CD4-positive, alpha-beta T cell treated with Interleukin-6 at 100 ng/mL for 8 hours (primary cell): ENCODE measurements at places on chromosomes 2 and 18.
A peak's percentile ranks its signal among the peaks of the same experiment; 100 is the strongest.

GRCh38 chr2:218832520-218832919, 917 bp upstream of the PRKAG3 start:
- no peak for DNase-seq

GRCh38 chr2:106570316-106570715, 83.2 kb downstream of the CD8B2 start:
- DNase-seq: no peak

GRCh38 chr2:197011801-197012641, 85.5 kb upstream of the PGAP1 start:
- peak; percentile 41 for DNase-seq

GRCh38 chr18:47265197-47265596, 13.7 kb upstream of the SKOR2 start:
- DNase-seq: no peak

DNA sequence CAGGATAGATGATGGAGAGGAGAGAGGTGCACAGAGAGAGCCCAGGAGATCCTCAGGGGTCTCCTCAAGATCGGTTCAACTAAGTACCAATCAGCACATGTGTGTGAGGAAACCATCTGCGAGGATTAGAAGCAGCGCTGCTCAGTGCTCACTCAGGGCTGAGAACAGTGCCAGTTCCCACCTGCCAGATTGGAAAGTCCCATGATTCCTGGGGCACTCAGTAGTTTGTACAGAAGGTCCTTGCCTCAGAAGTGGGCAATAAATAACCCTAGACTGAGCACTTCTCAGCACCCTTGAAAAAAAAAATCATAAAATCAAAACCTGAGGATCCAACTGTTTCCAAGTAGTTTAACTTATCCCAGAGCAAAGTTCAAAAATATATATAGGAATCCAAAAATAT, 53.8 kb downstream of the SEMA4F start:
- no peak for DNase-seq

GRCh38 chr2:101736233-101736632, 38.7 kb downstream of the MAP4K4 start:
- no peak for DNase-seq

DNA sequence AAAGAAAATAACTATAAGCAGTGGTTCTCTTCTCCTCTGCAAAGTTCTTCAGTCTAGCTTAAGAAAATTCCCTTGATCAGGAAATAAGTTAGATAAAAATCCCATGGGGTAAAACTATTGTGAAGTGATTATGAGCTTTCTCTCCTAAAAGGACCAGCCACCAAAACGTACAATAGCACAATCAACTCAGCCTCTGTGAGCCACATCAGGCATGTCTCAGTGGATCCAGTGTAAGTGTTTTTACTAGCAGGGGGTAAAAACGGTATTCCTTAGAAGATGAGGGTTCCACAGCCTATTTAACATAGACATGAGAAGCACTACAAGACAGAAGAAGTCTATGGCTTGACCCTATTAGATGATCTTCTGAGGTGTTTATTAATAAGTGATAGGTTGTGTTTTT, 503.2 kb downstream of the PIK3C3 start:
- DNase-seq: no peak

DNA sequence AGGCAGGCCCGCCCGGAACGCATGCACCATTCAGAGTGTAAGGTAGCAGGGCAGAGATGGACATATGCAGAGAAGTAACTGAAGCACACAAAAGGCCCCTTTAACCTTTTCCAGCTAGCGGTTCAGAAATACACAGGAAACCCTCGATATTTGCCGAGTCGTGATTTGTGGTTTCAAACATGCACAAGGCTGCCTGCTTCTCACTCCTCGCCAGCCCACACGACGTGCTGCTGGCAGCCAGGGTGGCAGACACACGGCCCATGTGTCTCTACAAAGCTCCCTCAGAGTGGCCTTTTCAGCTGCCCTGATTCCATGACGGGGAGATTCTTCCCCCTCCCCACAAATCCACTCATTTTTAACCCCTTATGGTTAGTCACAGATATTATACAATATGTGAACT, 23.6 kb downstream of the ZBTB7C start:
- no peak for DNase-seq

- no peak for DNase-seq
Observed at GRCh38 chr18:59114160-59114559, 25.5 kb upstream of the SEC11C start.

- DNase-seq: no peak
Observed at GRCh38 chr2:230634146-230634545, 78.5 kb upstream of the CAB39 start.

GRCh38 chr2:241914542-241914941, 45.0 kb downstream of the RTP5 start:
- DNase-seq: no peak

GRCh38 chr2:130135692-130136541, 6.9 kb upstream of the POTEF start:
- DNase-seq: no peak

DNA sequence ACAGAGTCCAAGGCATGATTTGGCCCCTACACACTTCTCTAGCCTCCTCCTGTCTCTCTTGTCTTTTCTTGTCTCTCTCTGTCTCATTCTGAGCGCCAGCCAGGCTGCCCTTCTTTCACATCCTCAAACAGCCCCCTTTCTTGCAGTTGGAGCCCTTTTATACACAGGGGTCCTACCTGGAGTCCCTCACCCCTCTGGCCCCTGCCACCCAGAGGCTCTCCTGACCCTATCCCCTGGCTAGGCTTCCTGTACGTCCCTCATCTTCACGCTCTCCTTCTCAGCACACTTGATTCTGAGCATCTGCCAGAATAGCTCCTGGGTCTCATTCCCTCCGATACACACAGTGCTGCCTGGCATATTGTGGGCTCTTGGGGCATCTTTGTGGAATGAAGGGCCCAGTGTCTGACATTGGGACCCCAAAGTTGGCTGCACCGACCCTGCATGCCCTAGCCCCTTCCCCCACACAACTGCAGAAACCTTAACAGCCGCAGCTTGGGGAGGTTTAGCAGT, 261.9 kb downstream of the DYSF start:
- no peak for DNase-seq

- no peak for DNase-seq
Observed at GRCh38 chr2:226440127-226440918, 359.3 kb downstream of the IRS1 start.

DNA sequence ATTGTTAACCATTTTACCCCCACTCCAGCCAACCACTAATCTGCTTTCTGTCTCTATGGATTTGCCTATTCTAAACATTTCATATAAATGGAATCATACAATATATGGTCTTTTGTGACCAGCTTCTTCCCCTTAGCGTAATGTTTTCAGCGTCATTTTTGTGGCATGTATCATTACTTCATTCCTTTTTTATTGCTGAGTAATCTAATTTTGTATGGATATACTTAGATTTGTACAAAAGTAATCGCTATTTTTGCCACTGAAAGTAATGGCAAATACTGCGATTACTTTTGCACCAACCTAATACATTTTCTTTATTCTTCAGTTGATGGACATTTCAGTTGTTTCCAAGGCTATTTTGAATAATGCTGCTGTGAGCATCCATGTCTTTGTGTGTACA, 227.6 kb downstream of the WDR7 start:
- no peak for DNase-seq

- DNase-seq: no peak
Observed at GRCh38 chr2:228059735-228060134, 121.8 kb downstream of the SPHKAP start.

DNA sequence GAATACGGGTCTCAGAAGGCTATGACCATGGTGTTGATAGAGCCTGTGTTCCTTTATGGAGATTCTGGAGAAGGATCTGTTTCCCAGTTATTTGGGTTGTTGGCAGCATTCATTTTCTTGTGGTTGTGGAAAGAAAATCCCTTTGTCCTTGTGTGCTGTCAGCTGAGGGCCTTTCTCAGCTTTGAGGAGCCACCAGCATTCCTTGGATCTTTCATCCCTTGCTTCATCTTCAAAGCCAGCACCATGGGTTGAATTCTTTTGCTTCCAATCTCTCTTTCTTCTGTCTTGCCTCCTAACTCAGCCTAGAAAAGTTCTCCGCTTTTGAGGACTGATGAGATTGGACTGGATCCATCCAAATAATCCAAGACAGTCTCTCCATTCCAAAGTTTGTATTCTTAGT, 103.2 kb upstream of the MMADHC start:
- DNase-seq: no peak
